Muscle of leg (tissue), 16 donors: ENCODE measurements at places on chromosomes 1 and 21. TPM values are rescaled to one million over a fixed set of nuclear protein-coding genes. Genes with fewer than 3 reads are reported as not detected.

GRCh38 chr1:66433611-66434010, 100.3 kb upstream of the SGIP1 start:
- H3K27me3 ChIP-seq = no peaks in the 10 kb centered on the region
- no peak for DNase-seq
- H3K36me3 ChIP-seq = no peaks in the 10 kb centered on the region
- no peak overlapping the region for H3K4me3 ChIP-seq
- no peaks in the 10 kb centered on the region for H3K4me1 ChIP-seq
- no peak overlapping the region for H3K27ac ChIP-seq

GRCh38 chr1:241767737-241768136, 80.3 kb upstream of the EXO1 start:
- no peaks in the 10 kb centered on the region for H3K27me3 ChIP-seq
- no peaks in the 10 kb centered on the region for H3K4me1 ChIP-seq
- no peak overlapping the region for H3K27ac ChIP-seq
- no peak for DNase-seq
- H3K36me3 ChIP-seq = no peaks in the 10 kb centered on the region

GRCh38 chr1:53524428-53525375, 65.5 kb downstream of the DMRTB1 start:
- H3K4me1 ChIP-seq = peaks cover 73% of the 10 kb centered on the region
- no peaks in the 10 kb centered on the region for H3K36me3 ChIP-seq
- peak; percentile 38 for DNase-seq
- H3K27me3 ChIP-seq = peaks cover 20% of the 10 kb centered on the region

Gene CD1C
- 1.1 TPM for total RNA-seq

Gene B4GALT3
- 16.7 TPM for total RNA-seq

- H3K27ac ChIP-seq = no peak overlapping the region
- no peak for DNase-seq
- H3K27me3 ChIP-seq = no peaks in the 10 kb centered on the region
- no peaks in the 10 kb centered on the region for H3K4me1 ChIP-seq
- no peak overlapping the region for H3K4me3 ChIP-seq
- H3K36me3 ChIP-seq = no peaks in the 10 kb centered on the region
These were observed 166.3 kb downstream of the TBX15 start for GRCh38 chr1:118821801-118822200.

Gene CITED4
- total RNA-seq = 1.5 TPM

Gene CACYBP
- total RNA-seq = 75.8 TPM

DNA sequence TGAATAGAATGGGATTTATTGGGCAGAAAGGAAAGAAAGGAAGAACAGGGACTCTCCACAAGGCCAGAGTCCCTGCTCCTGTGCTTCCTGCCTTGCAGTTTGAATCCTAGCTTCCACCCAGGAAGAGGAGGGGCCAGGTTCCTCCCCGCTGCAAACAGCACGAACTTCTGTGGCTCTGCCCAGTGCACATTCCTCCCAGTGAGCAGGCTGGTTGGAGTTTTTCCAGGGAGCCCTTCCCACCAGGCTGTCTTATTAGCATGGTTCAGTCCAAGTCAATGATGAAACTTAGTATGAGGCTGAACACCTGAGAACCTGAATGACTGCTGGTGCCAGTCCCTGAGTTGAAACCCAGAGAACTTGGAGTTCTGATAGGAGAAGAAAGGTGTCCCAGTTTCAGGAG, 247.2 kb downstream of the DUSP10 start:
- H3K36me3 ChIP-seq = no peaks in the 10 kb centered on the region
- DNase-seq = peak; percentile 23
- no peak overlapping the region for H3K4me3 ChIP-seq
- H3K4me1 ChIP-seq = peaks cover 2% of the 10 kb centered on the region
- H3K27ac ChIP-seq = no peak overlapping the region

Gene AUNIP
- 1.1 TPM for total RNA-seq

Gene CD5L
- not detected for total RNA-seq

Gene ADAMTS5
- 13.0 TPM for total RNA-seq

DNA sequence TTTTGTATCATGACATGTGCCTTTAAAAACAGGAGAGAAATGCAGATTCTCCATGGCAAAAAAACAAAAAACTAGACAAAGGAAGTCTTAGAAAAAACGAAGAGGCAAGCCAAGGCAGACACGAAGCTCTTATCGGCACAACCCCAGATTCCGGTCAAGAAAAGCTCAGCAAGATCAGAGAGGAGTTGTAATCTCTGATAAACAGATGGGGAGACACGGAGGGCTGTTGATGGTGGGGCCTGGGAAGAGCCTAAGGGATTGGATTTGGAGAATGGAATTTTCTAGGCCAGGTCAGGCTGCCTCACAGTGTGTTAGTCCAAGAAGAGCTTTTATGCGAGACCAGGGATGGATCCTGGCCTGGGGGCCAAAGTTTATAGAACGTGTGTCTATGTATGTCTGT, 96.2 kb upstream of the AKT3 start:
- no peak overlapping the region for H3K4me3 ChIP-seq
- H3K27me3 ChIP-seq = no peaks in the 10 kb centered on the region
- no peak overlapping the region for H3K27ac ChIP-seq
- DNase-seq = no peak
- H3K36me3 ChIP-seq = no peaks in the 10 kb centered on the region

DNA sequence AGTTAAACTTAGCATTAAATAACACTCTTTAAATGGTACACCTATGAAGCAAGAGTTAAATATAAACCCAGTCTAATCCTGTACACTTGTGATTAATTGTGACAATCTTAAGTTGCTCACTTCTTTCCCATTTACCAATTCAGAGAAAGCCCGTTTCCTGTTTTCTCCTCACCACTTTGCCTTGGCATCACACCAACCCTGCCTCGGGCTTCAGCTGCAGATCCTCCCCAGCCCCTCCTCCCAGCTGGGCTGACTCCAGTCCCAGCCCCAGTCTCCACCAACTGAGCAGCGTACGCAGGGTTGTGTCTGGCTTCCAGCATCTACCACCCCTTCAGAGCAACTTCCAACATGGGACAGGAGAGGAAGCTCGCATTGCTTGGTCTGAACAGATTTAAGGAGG, 4.1 kb downstream of the PYCR2 start:
- H3K4me1 ChIP-seq = peaks cover 15% of the 10 kb centered on the region
- peak; percentile 33 for DNase-seq
- H3K27me3 ChIP-seq = no peaks in the 10 kb centered on the region
- peaks cover 58% of the 10 kb centered on the region for H3K36me3 ChIP-seq
- no peak overlapping the region for H3K4me3 ChIP-seq

Gene PTPRC
- total RNA-seq = 4.7 TPM

DNA sequence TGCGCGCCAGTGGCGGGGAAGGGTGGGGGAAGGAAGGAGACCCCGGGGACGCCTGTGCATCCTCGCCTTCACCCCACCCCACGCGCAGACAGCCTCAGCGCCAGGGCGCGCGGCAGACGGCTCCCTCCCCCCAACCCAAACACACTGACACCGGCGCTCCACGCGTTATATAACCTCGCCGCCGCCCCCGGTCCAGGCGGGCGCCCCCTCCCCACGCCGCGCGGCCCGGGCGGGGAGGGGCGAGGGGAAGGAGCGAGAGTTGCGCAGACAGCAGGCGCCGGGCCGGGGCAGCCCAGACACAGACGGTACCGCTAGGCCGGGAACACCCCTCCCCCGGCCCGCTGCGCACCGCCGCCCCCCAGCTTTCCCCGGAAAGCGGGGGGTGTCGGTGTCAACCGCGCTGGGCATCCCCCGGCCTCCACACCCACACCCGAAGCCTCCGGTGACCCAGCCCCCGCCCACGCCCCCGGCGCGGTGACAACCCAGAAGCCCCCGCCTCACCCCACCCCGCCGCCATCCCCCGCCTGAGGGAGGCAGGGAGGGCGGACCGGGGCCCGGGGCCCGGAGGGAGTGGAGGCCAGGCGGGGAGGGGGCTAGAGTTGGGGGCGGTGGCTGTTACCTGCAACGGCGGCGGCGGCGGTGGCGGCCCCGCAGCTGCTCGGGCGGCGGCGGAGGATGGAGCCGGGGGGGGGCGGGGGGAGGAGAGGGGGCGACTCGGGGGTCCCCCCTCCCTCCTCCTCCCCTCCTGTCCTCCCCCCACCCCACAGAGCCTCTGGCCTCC, 432 bp downstream of the AKT3 start:
- H3K36me3 ChIP-seq = no peaks in the 10 kb centered on the region
- no peaks in the 10 kb centered on the region for H3K27me3 ChIP-seq
- peaks cover 5% of the 10 kb centered on the region for H3K4me1 ChIP-seq
- peak; percentile 53 for DNase-seq
- peak overlapping the region; percentile 53 for H3K4me3 ChIP-seq
- H3K27ac ChIP-seq = peak overlapping the region; percentile 54

Gene CRYBG2
- 0.22 TPM for total RNA-seq

- no peaks in the 10 kb centered on the region for H3K27me3 ChIP-seq
- no peak overlapping the region for H3K4me3 ChIP-seq
- H3K4me1 ChIP-seq = no peaks in the 10 kb centered on the region
- H3K27ac ChIP-seq = no peak overlapping the region
- no peaks in the 10 kb centered on the region for H3K36me3 ChIP-seq
- no peak for DNase-seq
These were observed 895.0 kb upstream of the B3GALT2 start for GRCh38 chr1:194081444-194081843.

DNA sequence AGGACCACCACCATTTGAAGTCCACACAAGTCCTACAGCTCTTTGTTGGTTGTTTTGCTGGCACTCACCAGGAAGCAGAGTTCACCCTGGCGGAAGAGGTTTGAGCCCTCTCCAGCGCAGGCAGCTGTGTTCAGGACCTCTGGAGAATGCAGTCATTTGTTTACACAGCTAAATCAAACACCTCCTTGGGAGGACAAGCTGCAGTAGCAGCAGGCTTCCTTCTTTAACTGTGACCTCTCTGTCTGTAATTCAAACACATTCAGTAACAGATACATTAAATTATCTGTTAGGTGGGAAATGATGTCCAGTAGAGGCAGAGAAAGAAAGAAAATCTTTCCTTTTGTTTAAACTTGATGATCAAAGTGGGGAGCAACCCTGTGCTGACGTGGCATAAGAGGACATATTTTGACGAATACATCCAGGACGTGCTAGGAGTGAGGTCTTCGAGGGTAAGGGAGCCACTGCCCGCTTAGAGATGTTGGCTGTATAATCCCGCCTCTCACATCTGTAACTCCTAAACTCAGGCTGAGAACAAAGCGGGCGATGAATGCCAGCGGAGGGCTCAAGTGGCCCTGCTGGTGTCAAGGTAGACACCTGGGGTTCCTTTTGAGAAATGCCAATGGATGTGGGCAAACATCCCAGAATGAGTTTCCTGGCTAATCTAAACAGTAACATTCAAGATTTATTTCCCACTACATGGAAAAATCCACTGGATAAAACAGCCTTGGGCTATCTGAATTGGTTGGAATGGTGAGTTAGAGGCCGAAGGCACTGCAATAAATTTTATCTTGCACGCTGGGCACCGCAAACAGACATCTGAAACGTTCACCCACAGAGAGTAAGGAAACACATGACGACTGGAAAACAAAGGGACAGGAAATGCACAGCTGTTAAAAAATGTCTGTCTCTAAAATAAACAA, 51.7 kb downstream of the ABCA4 start:
- peaks cover 33% of the 10 kb centered on the region for H3K4me1 ChIP-seq
- no peaks in the 10 kb centered on the region for H3K36me3 ChIP-seq
- no peak overlapping the region for H3K4me3 ChIP-seq
- DNase-seq = peak; percentile 77

Gene PTGER3
- total RNA-seq = 1.4 TPM

DNA sequence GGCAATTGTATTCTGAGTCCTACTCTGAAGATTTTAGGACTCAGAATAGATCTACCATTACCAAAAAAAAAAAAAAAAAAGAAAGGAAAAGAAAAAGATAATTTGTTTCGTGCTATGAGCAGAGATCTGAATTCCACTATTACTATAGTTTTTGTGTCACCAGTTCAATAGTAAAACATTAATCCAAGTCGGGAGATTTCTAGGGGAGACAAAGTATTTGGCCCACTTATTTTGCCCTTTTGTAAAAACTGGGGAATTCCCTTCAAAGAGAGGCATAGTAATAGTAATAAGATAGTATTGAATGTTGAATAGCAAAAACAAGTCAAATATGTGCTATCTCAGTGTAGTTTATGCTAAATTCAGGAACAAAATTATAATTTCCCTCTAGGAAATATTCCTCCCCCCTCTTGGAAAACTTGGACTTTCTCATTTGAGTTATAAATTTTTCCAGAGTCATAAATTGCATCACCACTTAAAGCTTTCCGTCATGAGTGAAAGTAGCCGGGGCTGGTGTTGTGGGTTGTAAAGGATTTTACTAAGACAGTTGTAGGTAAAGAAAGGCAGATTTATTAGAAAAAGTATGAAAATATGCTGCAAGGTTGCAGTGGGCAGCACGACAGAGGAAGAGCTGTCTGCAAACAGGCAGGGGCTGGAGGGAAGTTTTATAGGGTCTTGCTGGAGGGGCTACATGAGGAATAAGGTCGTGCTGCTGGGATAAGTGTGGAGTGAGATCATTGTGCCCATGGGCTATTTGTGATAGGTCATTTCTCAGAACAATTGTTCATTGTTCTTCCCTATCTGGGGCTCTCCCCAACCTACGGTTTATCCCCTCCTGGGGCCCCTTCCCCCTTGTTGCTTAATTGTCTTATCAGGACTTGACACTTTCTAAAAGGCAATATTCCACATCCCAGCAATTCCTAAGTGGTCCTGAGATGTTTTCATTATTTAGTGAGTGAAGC, 1009.9 kb downstream of the PLA2G4A start:
- no peak for DNase-seq
- no peak overlapping the region for H3K27ac ChIP-seq
- no peak overlapping the region for H3K4me3 ChIP-seq

GRCh38 chr1:33609739-33610138, 137.3 kb downstream of the ZSCAN20 start:
- H3K4me3 ChIP-seq = no peak overlapping the region
- H3K27ac ChIP-seq = no peak overlapping the region
- peaks cover 6% of the 10 kb centered on the region for H3K27me3 ChIP-seq

- H3K4me1 ChIP-seq = no peaks in the 10 kb centered on the region
- H3K27me3 ChIP-seq = no peaks in the 10 kb centered on the region
These were observed 109.8 kb upstream of the IVNS1ABP start for GRCh38 chr1:185426848-185427247.

Gene UBE2J2
- total RNA-seq = 29.6 TPM

Gene GBP7
- 0.04 TPM for total RNA-seq

GRCh38 chr1:98437011-98437410, 224.5 kb upstream of the SNX7 start:
- no peaks in the 10 kb centered on the region for H3K27me3 ChIP-seq
- H3K36me3 ChIP-seq = no peaks in the 10 kb centered on the region
- no peak overlapping the region for H3K4me3 ChIP-seq
- no peaks in the 10 kb centered on the region for H3K4me1 ChIP-seq

- no peak overlapping the region for H3K27ac ChIP-seq
- H3K27me3 ChIP-seq = no peaks in the 10 kb centered on the region
- no peaks in the 10 kb centered on the region for H3K4me1 ChIP-seq
- no peaks in the 10 kb centered on the region for H3K36me3 ChIP-seq
- no peak for DNase-seq
These were observed 53.6 kb upstream of the SSX2IP start for GRCh38 chr1:84743896-84744295.

DNA sequence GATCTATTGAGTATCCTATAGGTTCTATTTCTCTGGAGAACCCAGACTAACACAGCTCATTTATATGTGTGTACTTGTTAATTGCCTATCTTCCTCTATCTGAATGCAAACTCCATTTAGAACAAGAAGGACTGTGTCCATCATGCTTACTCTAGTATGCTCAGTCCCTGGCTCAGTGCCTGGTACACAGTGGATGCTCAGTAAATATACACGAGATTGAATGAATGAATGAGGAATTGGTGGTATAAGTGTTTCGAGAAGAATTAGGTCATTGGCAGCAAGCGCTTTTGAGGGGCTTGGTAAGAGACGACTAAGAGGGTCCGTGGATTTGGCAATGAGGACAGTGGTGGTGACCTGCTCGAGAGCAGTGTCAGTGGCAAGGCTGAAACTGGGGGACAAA, 112.5 kb downstream of the CSMD2 start:
- no peak overlapping the region for H3K27ac ChIP-seq
- peaks cover 4% of the 10 kb centered on the region for H3K4me1 ChIP-seq
- H3K27me3 ChIP-seq = peaks cover 2% of the 10 kb centered on the region
- no peaks in the 10 kb centered on the region for H3K36me3 ChIP-seq
